ENCODE measurements at places on chromosomes 12 and 14. TPM values are rescaled to one million over a fixed set of nuclear protein-coding genes. Genes with fewer than 3 reads are reported as not detected.

- DNase-seq, result no peak
Observed at GRCh38 chr12:89576572-89577220, 50.8 kb upstream of the POC1B start.

Gene CDKL1
- 1.5 TPM for total RNA-seq

GRCh38 chr12:49942921-49943624 lies 7.5 kb upstream of the AQP2 start:
- DNase-seq, result no peak

DNA sequence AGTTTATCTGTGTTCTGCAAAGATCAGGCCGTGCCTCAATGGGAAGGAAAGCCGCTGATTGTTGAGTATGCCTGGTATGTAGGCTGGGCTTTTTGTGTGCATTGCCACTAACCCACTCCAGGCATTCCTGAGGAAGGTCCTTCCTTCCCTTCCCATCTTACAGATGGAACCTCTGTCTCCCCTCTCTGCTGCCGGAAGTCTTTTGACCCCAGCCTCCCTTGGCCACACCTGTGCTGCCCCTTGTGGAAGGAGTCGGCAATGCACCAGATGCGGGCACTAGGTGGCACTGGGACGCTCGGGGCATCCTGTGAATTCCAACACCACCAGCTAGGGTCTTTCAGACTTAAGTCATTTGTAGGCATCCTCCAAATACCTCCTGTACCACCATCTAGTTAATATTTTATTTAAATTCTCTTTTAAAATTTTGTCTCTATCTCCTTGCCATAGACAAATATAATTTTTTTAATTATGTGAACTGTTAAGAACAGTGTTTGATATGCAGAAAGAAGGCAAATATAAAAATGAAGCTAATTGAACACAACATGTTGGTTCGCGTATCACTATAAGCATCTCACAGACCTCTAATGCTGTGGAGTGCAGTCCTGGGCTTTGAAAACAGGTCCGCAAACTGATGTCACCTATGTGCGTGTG lies 99.6 kb downstream of the RIN3 start:
- peak; percentile 67 for DNase-seq

Gene NANOG
- not detected for total RNA-seq

- no peak for DNase-seq
Observed at GRCh38 chr14:51604073-51604472, 47.6 kb upstream of the FRMD6 start.

Gene PAX9
- total RNA-seq, result not detected

GRCh38 chr14:39266525-39266870 lies 32.8 kb downstream of the MIA2 start:
- no peak for DNase-seq

Gene NEMF
- total RNA-seq, result 106 TPM

DNA sequence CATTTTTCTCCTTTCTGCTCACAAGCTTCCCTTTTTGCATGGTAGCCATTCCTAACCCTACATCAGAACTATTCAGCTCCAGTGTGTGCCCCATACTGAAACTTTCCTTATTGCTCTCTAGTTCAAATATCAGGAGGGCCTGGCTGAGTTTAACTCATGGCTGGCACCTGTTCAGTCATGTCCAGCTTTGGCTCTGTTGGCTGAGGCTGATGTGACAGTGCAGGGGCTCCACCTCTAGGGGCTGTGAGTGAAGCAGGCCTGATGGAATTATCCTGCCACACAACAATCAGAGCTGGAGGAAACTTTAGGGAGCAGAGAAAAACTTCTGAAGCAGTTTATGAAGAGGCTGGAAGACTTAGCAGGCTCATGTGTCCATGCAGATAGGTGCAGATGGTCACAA lies 8.5 kb downstream of the COQ6 start:
- DNase-seq, result no peak

DNA sequence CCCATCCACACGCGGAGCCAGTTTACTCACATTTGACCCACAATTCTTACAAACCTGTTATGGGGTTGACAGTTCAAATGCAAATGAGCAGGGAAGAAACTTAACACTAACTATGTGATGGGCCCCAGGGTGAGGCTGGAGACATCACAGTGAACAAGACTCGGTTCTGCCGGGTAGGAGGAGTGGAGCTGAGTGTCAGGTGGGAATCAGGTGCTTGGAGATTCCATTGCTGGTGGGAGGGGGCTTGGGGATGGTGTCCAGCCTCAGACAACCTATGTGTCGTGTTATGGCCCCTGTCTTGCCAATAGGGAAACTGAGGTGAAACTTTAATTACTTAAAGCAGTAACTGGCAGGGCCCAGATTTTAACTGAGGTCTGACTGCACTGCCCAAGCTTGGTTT lies 41.9 kb downstream of the BEGAIN start:
- DNase-seq, result no peak

Gene PROX2
- 0.31 TPM for total RNA-seq

GRCh38 chr12:6550294-6551062 lies 5.4 kb downstream of the IFFO1 start:
- DNase-seq, result no peak

- DNase-seq, result no peak
Observed at GRCh38 chr14:24064091-24064795, 7.1 kb upstream of the CPNE6 start.

Gene IL22
- total RNA-seq, result not detected

GRCh38 chr12:100221523-100221922 lies 20.9 kb downstream of the ACTR6 start:
- DNase-seq, result no peak

DNA sequence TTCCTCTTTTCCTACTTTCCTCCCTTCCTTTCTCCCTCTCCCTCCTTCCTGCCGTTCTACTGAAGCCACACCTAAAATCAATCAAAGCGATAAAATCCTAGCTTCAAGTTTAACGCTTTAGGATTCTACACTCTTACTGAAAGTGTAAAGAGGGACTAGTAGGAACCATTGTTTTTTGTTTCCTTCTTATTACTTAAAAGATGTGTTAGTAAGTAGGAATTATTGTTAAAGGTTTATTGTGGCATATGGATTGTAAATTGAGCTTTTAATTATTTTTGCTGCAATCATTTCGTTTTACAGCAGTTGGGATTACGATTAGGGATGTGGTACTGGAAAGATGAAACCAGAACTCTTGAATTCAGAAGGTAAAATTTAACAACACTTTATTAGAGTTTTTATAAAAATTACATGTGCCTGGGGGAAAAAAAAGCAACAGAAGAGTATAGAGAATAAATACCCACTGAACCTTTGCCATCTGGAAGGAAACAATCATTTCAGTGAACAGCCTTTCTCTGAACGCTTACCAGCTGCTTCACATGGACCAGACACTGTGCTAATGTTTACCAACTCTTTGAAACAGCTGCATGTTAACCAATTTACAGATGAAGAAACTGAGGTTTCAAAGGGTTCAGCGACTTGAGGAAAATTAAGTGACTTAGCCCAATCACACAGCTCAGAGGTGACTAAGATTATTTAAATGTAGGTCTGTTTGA lies 1.0 kb downstream of the PPP1R36 start:
- no peak for DNase-seq

Gene BCL11B
- 284 TPM for total RNA-seq

- no peak for DNase-seq
Observed at GRCh38 chr14:28488684-28489083, 277.9 kb upstream of the FOXG1 start.

Gene TMCC3
- 2.4 TPM for total RNA-seq

Gene EEA1
- 4.3 TPM for total RNA-seq

DNA sequence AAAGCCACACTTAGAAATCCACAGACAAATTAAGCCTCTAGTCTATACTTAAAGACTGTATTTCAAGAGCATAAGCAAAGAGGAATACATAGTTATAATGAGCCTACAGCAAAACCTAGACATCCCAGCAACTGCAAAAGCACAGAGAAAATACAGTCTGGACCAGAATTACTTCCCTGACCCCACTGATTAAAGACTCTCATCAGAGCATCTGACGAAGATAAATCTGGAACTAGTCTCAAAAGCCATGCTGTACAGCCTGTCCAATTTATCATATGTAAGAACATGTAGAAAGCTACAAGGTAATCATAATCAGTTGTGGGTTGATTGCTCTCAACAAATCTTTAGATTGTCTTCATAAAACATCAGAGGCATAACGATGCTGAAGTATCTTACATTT lies 285.1 kb upstream of the CAND1 start:
- no peak for DNase-seq

DNA sequence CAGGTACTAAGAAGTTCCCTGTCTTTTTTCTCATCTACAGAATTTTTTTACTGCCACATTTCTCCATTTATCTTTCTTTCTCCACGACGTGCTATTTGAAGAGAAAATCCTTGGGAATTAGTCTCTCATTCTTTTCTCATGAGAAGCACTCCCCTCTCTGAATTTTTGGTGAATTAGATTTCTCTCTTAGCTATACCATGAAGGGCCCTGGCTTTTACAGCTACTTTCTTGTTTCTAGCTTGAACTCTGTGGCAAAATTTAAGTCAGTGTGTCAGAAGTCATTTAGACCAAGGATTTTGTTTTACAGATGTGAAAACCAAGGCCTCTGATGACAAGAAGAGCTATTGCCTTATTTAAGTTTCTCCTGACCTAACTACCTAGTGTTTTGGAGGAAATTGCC lies 213.1 kb downstream of the AEBP2 start:
- DNase-seq, result no peak

- no peak for DNase-seq
Observed at GRCh38 chr12:34342048-34342447, 319.8 kb downstream of the ALG10 start.

DNA sequence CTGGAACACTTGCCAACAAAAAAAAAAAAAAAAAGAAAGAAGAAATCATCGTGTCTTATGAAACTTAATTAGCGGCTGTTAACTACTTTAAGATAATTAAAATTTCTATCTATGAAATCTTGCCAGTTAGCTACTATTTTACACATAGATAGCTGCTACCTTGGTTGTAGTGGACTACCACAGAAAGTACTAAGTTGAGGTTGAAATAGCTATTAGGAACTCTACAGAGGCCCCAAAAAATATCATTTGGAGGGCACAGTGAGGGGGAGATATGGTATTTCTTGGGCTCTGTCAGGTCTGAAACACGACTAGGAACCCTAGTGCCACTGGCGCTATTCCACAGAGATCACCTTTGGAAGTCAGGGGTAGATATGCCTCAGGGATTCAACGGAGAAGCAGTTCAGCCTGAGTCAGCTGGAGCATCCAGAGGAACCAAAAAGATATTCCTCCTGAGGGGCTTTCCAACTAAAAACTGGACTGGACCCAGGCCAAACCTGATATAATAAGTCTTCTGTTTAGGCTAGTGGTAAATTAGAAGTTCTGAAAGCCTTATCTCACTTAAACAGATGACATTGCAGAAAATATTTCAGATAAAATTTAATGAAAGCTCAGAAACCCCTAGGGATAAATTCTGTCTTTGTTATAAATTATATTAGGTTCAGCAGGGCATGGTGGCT lies 126.1 kb downstream of the EPS8 start:
- no peak for DNase-seq

Gene PTPRQ
- total RNA-seq, result not detected

DNA sequence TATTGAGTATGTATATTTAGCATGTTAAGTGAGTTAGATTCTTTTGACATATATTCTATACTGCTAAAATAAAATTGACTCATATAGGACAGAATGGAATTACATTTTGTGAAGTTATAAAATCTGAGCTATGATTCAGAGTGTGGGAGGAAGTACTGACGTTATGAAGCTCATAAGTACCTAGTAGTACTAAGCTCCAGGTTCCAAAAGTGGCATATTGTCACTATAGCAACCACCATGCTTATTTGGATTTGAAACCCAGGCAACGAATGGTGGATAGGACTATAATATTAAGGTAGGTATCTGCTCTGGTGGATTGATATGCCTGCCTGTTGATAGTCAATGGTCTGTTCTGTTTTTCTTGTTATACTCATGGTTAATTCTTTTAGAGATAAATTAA lies 2.2 kb upstream of the FBXO33 start:
- DNase-seq, result no peak

GRCh38 chr12:114938487-114939210 lies 254.7 kb upstream of the TBX3 start:
- DNase-seq, result no peak
